ENCODE measurements at places on chromosomes 1 and 21.
A peak's percentile ranks its signal among the peaks of the same experiment; 100 is the strongest.

DNA sequence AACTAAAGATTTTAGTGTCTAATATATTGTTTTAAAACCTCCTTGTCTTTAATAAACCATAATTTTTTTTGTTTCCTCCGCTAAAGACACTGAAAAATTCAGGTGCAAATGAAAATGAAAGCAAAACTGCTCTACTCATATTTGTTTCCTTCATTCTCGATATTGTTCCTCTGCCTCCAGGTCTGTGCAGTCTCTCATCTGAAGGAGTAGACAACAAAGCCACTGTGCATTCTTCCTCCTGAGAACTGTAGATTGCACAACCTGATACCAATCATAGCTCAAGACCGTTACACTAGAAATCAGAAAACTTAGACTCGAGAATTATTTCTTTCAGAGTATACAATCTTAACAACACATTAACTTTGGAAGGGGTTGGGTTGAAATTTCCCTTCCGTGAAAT lies 373.1 kb upstream of the CXADR start:
- no peaks in the 10 kb centered on the region for H3K36me3 ChIP-seq
- H3K27me3 ChIP-seq: no peaks in the 10 kb centered on the region
- H3K4me1 ChIP-seq: no peaks in the 10 kb centered on the region
- no peak overlapping the region for H3K27ac ChIP-seq

DNA sequence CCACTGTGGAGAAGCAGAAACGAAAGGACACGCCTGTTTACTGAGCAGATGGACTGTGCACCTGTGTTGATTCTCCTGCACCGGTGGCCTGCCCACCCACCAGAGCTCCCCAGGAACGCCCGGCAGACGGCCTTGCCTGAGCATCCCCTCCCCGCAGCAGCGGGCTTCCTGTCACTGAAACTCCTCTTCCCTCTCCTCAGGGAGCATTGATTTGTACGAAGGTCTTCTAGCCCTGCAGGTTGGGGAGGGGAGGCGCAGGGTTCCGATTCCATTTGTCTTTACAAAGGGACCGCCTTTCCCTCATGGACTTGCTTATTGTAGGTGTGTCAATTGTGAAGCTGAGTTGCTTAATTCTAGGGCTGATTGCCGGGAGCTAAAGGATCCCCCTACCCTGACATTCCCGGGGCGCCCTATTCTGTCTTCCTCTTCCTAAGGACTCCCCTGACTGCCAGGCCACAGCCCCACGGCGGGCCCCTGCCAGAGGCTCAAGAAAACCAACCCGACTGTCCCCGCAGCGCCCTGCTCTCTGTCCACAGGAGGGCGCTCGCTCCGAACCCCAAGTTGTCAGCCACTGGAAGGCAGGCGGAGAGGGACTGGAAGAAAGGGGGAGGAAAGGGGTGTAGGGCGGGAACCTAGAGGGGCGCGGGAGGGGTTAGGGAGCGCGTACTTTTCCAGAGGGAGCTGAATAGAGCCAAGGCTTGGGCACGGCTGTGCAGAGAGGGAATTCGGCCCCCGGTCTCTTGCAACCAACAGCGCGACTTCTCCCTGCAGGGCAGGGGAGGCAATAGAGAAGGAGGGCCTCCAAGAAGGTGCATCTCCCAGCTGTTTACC lies 2.8 kb downstream of the S100A6 start:
- DNase-seq: peak; percentile 65
- H3K4me3 ChIP-seq: peak overlapping the region; percentile 95
- no peaks in the 10 kb centered on the region for H3K36me3 ChIP-seq
- peaks cover 27% of the 10 kb centered on the region for H3K4me1 ChIP-seq
- no peaks in the 10 kb centered on the region for H3K27me3 ChIP-seq

DNA sequence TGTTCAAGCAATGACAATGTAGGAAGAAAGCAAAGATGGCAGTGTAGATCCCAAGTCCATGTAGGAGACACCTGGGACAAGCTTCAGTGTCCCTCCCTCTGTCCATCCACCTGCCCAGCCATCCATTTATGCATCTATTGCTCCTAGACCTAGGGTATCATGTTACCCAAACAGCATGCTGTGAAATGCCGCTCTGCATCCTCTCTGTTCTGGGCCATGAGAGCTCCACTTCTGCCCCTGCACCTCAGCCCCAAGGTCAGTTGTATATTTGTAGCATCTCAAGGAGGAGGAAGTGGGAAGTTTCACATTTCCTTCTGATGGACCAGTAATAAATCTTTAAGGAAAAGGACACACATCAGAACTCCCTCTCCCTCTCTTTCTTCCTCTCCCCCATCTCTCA lies 27.9 kb upstream of the TSPEAR start:
- H3K36me3 ChIP-seq: no peaks in the 10 kb centered on the region
- DNase-seq: no peak
- H3K4me1 ChIP-seq: no peaks in the 10 kb centered on the region
- no peaks in the 10 kb centered on the region for H3K27me3 ChIP-seq
- H3K4me3 ChIP-seq: no peak overlapping the region

- no peaks in the 10 kb centered on the region for H3K36me3 ChIP-seq
- no peak overlapping the region for H3K4me3 ChIP-seq
- DNase-seq: no peak
- no peak overlapping the region for H3K27ac ChIP-seq
- H3K4me1 ChIP-seq: peaks cover 8% of the 10 kb centered on the region
Observed at GRCh38 chr1:58574816-58575215, 2.2 kb downstream of the TACSTD2 start.

- no peaks in the 10 kb centered on the region for H3K4me1 ChIP-seq
- no peak overlapping the region for H3K4me3 ChIP-seq
- DNase-seq: no peak
Observed at GRCh38 chr1:52238887-52239707, 97.2 kb downstream of the ZFYVE9 start.

Data from ascending aorta (tissue), 2 donors.